Aorta (tissue), 5 donors: ENCODE measurements at places on chromosomes 6 and 20. TPM values are rescaled to one million over a fixed set of nuclear protein-coding genes. Genes with fewer than 3 reads are reported as not detected.

- no peak for DNase-seq
- H3K27ac ChIP-seq: no peak overlapping the region
- no peak overlapping the region for H3K4me3 ChIP-seq
- no peaks in the 10 kb centered on the region for H3K36me3 ChIP-seq
- no peaks in the 10 kb centered on the region for H3K4me1 ChIP-seq
- no peaks in the 10 kb centered on the region for H3K27me3 ChIP-seq
These were observed 51.7 kb upstream of the CLDN20 start for GRCh38 chr6:155212106-155212505.

DNA sequence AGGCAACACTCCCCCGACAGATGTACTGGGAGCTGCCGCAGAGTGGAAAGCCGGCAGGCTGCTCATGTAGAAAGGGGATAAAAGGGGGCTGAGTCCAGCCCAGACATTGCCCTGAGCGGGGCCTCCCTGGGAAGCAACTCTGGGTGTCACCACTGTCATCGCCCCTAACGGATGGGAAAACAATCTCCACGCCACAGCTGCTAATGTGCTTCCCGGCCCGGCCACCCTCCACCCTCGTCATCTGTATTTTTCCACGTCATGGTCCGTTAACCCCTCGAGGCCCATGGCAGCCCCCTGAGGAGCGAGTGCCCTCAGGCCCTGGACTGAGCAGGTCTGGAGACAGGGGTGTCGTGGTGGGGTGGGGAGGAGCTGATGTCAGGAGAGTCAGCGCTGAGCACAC is 227.4 kb downstream of the DLL1 start:
- DNase-seq: peak; percentile 67
- no peaks in the 10 kb centered on the region for H3K36me3 ChIP-seq
- H3K4me3 ChIP-seq: no peak overlapping the region
- no peaks in the 10 kb centered on the region for H3K27me3 ChIP-seq
- no peak overlapping the region for H3K27ac ChIP-seq
- H3K4me1 ChIP-seq: no peaks in the 10 kb centered on the region

Gene SLC17A9
- total RNA-seq: 18.5 TPM

DNA sequence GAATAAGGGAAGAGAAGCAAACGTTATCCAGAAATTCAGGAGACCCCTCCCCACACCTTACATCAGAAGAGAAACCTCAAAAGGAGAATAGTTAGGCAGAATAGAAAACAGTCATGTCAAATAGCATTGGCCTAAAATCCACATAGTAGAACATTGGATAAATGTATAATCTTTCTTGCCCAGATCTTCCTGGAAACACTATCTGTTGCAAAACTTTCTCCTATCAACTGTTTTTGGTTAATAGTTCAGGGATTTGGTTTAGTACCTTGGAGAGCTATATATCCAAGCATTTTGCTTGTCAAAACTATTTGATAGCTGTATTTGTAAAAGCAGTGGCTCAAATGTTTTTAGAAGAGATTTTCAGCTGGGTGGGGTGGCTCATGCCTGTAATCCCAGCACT is 74.3 kb upstream of the PHACTR2 start:
- no peaks in the 10 kb centered on the region for H3K36me3 ChIP-seq
- no peak overlapping the region for H3K4me3 ChIP-seq
- H3K27me3 ChIP-seq: no peaks in the 10 kb centered on the region
- H3K4me1 ChIP-seq: no peaks in the 10 kb centered on the region

DNA sequence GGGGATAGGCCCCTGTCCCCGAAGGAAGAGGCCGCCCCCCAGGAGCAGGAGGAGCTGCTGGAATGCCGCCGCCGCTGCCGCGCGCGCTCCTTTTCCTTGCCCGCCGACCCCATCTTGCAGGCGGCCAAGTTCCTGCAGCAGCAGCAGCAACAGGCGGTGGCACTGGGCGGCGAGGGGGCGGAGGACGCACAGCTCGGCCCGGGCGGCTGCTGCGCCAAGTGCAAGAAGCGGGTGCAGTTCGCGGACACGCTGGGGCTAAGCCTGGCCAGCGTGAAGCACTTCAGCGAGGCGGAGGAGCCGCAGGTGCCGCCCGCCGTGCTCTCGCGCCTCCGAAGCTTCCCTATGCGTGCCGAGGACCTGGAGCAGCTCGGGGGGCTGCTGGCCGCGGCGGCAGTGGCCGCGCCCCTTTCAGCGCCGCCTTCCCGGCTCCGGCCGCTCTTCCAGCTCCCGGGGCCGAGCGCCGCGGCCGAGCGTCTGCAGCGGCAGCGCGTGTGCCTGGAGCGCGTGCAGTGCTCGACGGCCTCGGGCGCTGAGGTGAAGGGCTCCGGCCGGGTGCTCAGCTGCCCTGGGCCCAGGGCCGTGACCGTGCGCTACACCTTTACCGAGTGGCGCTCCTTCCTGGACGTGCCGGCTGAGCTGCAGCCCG is 630 bp downstream of the PPP1R3G start:
- DNase-seq: peak; percentile 67
- no peaks in the 10 kb centered on the region for H3K36me3 ChIP-seq
- H3K4me3 ChIP-seq: peak overlapping the region; percentile 53
- H3K4me1 ChIP-seq: no peaks in the 10 kb centered on the region

DNA sequence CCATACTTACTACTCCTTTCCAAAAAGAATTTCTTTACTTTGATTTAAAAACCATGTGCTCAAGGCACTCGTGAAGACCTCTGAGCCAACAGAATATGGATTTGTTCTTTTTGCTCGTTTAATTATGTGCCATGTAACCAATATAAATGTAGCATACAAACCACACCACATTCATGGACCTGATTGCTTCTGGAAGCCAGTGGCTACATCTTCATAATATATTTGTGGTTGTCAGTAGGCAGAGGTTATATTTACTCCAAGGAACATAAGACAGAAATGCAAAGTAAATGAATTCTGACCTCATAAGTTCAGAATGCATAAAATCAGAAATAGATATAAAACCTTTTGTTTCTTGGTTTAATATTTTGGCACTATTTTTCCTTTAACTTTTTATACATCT is 373.0 kb downstream of the HDGFL1 start:
- H3K4me1 ChIP-seq: no peaks in the 10 kb centered on the region
- H3K27ac ChIP-seq: no peak overlapping the region
- H3K4me3 ChIP-seq: no peak overlapping the region
- H3K36me3 ChIP-seq: no peaks in the 10 kb centered on the region
- no peak for DNase-seq

Gene TCP11
- total RNA-seq: not detected

- H3K4me1 ChIP-seq: no peaks in the 10 kb centered on the region
- no peak overlapping the region for H3K4me3 ChIP-seq
- no peaks in the 10 kb centered on the region for H3K27me3 ChIP-seq
- no peak for DNase-seq
- no peak overlapping the region for H3K27ac ChIP-seq
These were observed 28.5 kb downstream of the TASP1 start for GRCh38 chr20:13610184-13610583.

DNA sequence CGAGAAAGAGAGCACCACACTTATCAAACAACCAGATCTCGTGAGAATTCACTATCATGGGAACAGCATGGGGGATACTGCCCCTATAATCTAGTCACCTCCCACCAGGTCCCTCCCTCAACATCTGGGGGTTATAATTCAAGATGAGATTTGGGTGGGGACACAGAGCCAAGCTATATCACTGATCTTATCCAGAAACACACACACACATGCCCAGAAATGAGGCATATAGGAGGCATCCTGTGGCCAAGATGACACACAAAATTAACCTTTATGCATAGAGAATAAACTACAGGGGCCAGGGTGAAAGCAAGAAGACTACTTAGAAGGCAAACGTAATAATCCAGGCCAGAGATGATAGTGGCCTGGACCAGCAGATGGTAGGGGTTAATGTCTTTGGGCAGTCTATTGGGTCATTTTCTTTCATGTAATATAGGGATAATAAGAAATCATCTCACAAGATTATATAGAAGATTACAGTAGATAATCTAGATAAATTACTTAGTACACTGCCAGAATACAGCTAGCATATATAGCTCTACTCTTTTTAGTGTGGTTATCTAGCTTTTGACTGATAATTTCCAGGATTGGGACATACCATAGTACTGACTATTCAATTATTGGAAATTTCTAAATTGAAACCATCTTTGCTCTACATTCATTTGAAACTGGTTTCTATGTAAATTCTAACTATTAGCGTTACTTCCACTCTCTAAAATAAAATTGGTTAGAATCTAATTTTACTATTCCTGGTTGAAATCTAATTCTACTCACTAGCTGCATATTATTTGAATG is 20.0 kb downstream of the RNF144B start:
- no peaks in the 10 kb centered on the region for H3K4me1 ChIP-seq
- no peak for DNase-seq
- H3K4me3 ChIP-seq: no peak overlapping the region
- H3K27me3 ChIP-seq: no peaks in the 10 kb centered on the region
- H3K27ac ChIP-seq: no peak overlapping the region

DNA sequence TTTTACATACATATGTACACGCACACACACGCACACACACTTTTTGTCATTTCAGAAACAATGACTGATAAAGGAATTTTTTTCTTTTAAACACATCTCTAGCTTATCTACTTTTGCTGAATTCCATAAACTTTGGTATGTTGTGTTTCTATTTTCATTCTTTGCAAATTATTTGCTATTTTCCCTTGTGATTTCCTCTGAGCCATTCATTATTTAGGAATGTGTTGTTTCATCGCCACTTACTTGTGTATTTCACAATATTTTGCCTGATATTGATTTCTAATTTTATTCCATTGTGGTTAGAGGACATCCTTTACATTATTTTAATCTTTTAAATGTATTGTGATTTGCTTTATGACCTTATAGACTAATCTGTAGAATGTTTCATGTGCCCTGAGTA is 23.6 kb upstream of the OR2J2 start:
- no peaks in the 10 kb centered on the region for H3K36me3 ChIP-seq
- DNase-seq: no peak
- no peak overlapping the region for H3K27ac ChIP-seq

GRCh38 chr6:112286500-112287144 is 32.3 kb upstream of the LAMA4 start:
- no peak for DNase-seq
- H3K36me3 ChIP-seq: no peaks in the 10 kb centered on the region
- H3K27me3 ChIP-seq: no peaks in the 10 kb centered on the region
- no peak overlapping the region for H3K27ac ChIP-seq
- no peaks in the 10 kb centered on the region for H3K4me1 ChIP-seq

Gene MAP1LC3A
- 46.1 TPM for total RNA-seq

GRCh38 chr20:53910351-53911002 is 159.9 kb downstream of the BCAS1 start:
- no peak overlapping the region for H3K4me3 ChIP-seq
- H3K27me3 ChIP-seq: no peaks in the 10 kb centered on the region
- H3K4me1 ChIP-seq: no peaks in the 10 kb centered on the region

- no peak for DNase-seq
- H3K36me3 ChIP-seq: no peaks in the 10 kb centered on the region
- no peaks in the 10 kb centered on the region for H3K27me3 ChIP-seq
- H3K27ac ChIP-seq: no peak overlapping the region
These were observed 15.8 kb upstream of the MAFB start for GRCh38 chr20:40704828-40705227.

DNA sequence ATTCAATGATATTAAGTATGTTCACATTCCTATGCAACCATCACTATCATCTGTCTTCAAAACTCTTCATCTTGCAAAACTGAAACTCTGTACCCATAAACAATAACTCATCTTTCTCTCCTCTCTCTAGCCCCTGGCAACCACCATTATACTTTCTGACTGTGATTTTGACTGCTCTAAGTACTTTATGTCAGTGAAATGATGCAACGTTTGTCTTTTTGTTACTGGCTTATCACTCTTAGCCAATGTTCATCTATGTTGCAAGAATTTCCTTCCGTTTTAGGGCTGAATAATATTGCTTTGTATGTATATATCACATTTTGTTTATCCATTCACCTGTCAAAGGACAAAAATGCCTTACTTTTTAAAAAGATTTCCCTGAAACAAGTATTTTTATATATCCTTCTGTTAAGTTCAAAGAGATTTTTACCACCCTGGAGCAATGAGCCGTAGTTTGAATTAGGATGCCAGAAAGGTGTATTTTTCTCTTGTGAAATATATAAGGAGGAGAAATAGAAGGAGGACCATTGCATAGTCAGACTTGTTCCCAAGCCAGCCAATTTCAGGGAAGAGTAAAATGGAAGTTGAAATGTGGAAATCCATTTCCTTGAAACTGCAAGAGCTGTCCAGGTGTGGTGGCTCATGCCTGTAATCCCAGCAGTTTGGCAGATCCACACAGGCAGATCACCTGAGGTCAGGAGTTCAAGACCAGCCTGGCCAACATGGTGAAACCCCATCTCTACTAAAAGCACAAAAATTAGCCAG is 4.0 kb upstream of the CGAS start:
- H3K4me1 ChIP-seq: no peaks in the 10 kb centered on the region
- no peak overlapping the region for H3K27ac ChIP-seq
- no peak for DNase-seq
- H3K27me3 ChIP-seq: no peaks in the 10 kb centered on the region
- no peaks in the 10 kb centered on the region for H3K36me3 ChIP-seq

- no peaks in the 10 kb centered on the region for H3K27me3 ChIP-seq
- no peak overlapping the region for H3K27ac ChIP-seq
- no peaks in the 10 kb centered on the region for H3K36me3 ChIP-seq
- no peak overlapping the region for H3K4me3 ChIP-seq
- H3K4me1 ChIP-seq: no peaks in the 10 kb centered on the region
These were observed 83.5 kb downstream of the SCML4 start for GRCh38 chr6:107740496-107741190.

DNA sequence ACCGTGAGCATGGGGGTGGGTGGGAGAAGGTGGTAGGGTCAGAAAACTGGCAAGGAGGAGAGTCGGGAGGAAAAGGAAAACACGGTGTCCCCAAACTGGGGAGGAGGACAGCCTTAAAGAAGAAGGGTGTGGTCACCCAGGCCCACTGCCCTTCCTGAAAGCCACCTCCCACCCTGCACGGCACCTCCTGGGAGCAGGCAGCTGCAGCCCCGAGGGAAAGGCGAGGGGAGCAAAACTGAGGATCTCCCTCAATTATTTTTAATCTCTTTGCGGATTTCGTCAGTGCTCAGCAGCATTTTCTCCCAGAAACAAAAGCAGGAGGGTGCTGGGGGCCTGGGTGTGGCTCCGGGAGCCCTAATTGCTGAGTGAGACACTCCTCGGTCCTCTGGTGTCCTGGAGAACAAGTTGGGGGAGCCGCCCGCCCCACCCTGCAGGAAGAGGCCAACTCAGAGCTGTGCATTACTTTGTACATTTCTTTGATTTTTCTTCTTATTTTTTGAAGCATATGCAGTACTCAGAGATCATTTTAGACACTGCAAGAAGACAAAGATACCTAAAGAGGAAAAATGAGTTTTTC is 56.4 kb downstream of the RIOK1 start:
- DNase-seq: no peak
- no peak overlapping the region for H3K4me3 ChIP-seq
- no peaks in the 10 kb centered on the region for H3K4me1 ChIP-seq
- H3K36me3 ChIP-seq: no peaks in the 10 kb centered on the region
- H3K27me3 ChIP-seq: no peaks in the 10 kb centered on the region

GRCh38 chr6:154354265-154354777 is 2.3 kb downstream of the IPCEF1 start:
- H3K4me1 ChIP-seq: no peaks in the 10 kb centered on the region
- H3K27ac ChIP-seq: no peak overlapping the region
- no peak for DNase-seq
- no peaks in the 10 kb centered on the region for H3K36me3 ChIP-seq
